ENCODE measurements at places on chromosomes 11 and 22.
A peak's percentile ranks its signal among the peaks of the same experiment; 100 is the strongest.

DNA sequence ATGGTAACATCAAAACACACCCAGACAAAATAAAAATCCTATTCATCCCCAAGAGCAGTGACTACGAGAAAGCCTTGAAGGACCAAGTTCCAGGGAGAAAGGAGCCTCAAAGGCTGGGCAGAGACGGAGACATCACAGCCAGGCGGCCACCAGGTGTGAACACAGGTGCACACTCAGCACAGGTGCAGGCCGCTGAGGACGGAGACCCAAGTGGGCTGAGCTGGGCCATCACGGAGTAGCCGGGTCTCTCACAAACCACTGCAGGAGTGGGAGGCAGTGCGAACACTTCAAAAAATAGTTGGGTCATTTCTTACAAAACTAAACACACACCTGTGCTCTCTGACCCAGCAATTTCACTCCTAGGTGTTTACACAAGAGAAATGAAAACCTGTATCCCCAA lies 72.6 kb downstream of the PHF21B start:
- DNase-seq, result no peak

DNA sequence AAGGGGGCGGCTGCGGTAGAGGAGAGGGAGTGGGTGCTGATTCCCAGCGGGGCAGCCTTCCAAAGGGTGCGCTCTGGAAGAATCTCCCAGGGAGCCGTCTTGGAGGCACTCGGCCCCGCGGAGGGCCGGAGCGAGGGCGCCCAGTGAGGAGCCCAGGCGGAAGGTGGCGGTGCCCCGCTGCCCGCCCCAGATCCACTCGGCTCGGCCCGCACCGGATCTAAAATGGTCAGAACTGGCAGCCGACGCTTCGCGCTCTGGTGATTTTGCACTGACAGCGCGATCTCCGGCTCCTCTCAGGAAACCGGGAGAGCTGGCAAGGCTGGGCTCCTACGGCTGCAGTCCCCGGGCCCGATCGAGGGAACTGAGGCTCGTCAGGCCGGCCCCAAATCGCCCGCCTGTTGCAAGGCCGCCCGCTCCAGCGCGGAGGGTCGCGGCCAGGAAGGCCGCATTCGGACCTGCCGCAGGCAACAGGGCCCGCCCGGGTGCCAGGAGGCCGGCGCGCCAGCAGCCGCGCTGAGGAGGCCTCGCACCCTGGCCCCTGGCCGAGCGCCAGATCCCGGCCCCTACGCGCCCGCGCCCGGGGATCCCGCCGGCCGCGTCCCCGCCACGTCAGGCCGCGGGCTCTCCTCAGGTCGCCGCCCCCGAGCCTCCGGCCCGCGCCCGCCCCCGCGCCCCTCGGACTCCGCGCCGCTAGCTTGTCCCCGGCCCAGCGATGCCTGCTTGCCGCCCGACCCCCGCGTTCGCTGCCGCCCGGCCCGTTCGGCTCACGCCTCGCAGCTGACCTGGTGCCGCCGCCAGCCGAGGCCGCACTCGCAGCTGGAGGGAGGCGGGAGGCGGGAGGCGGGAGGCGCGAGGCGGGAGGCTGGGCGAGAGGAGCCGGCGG lies at the start of gene KLHL22:
Gene KLHL22 (minus strand): TSS at position 818 of the 883 bp plus-strand sequence. CDS start 6,584 bp downstream, outside the sequence.
- peak; percentile 42 for DNase-seq

GRCh38 chr11:71324788-71325417 lies 72.5 kb upstream of the SHANK2 start:
- DNase-seq, result no peak

- no peak for DNase-seq
Observed at GRCh38 chr22:23357053-23357452, 176.7 kb downstream of the BCR start.

DNA sequence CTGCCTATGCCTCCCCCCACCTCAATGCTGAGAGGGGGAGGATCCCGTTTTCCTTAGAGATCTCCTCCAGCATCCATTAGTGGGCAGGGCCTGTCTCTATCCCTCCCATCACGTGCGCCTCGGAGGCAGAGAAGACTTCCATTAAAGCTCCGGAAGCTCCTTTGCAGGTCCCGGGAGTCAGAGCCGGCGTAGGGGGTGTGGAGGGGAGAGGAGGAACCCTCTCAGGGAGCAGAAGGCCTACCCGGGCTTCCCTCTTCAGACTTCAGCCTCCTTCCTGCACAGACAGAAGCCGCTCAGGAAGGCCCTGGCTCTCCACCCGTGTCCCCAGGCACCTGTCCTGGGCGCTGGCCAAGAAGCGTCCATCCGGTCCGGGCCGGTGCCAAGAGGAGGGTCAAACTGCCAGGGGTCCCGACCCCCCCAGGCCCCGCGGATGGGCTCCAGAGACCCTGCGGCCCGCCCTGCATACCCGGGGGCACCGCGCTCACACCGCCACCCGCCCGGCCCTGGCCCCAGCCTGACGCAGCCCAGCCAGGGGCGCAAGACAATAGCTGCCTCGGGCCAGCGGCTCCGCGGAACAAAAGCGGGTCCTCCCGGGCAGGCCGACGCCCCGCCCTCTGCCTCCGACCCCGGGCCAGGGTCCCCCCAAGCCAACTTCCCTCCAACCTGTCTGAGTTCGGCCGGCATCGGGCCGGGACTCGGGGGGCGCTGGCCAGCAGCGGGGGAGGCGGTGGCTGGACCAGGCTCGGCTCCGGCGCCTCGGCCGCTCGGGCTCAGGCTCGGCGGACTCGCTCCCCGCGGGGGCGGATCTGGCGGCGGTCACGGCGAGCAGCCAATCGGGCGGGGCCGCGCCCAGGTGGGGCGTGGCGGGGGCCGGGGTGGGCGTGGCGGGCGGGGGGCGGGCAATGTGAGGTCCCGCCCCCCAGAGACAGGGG lies 29.9 kb downstream of the ARVCF start:
- DNase-seq, result peak; percentile 79

DNA sequence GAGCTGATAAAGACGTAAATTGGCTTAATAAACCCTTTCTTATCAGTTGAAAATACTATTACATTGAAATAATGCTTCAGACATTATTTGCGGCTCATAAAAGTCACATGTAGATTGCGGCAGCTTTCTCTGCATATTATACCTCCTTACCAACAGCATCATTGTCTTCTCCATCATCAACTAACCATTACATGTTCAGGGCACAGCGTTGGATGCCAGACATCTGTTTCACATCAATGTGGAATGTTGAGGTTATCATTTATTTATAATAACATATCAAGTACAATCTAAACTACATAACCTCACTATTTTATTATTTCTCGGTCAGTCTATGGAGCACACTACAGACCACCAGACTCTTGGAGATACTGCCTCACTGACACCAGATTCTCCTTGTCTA lies 573.8 kb upstream of the FAT3 start:
- no peak for DNase-seq

GRCh38 chr11:64127267-64128072 lies 38.4 kb downstream of the MACROD1 start:
- DNase-seq, result no peak

DNA sequence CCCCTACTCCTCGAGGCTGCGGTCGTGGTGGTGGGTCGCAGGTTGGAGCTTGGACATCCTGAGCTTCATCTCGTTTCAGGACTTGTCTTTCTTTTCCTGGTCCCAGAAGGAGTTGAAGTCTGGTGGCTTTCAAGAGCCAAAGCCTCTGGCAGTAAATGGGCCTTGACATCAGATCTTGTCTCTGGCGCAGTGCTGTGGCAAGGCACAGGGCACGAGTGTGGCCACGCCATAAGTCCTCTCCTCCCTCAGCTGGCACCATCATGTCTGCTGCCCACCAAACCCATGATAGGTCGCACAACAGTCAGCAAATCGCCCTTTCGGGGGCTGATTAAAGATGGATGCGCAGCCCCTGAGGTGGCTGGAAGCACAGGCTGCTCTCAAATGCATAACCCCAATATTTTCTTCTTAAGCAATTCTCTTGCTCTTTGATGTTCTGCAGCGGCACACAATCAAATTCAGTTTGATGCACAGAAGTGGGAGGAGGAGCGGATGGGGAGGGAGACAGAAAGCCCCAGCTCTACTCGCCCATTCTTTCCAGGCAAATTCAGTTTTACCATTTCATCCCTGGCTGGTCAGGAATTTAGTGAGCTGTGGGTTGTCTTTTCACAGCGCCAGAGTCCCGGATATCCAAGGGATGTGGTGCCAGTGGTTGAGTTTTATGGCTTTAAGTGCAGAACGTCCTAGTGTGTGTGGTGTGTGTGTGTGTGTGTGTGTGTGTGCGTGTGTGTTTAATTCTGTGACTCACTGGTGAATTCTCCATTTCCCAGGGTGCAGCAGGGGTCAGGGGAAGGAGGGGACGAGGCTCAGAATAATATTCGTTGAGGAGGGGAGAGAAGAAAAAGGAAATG lies 162.0 kb downstream of the DSCAML1 start:
- no peak for DNase-seq

GRCh38 chr11:113477321-113477720 lies 2.1 kb upstream of the DRD2 start:
- DNase-seq, result no peak

DNA sequence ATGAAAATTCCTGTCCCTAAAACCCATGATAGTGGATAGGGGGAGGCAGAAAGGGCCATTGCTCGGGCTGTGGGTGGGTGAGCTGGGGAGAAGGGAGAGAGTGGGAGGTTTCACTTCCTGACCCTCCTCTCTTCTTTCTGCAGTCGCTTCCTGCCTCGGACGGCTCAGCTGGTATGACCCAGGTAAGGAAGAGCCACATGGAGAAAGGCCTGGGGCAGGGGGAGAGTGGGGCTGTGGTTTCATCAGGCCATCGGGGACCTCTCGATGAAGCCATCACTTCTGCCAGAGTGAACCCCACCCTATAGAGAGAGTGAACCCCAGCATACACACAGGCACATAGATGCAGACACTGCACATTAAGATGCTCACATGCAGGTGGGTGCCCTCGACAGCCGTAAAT lies 12.6 kb downstream of the CD5 start:
- DNase-seq, result no peak

- DNase-seq, result no peak
Observed at GRCh38 chr11:13260201-13260962, 17.2 kb upstream of the BMAL1 start.

- DNase-seq, result no peak
Observed at GRCh38 chr22:30251711-30252110, 5.2 kb upstream of the LIF start.

DNA sequence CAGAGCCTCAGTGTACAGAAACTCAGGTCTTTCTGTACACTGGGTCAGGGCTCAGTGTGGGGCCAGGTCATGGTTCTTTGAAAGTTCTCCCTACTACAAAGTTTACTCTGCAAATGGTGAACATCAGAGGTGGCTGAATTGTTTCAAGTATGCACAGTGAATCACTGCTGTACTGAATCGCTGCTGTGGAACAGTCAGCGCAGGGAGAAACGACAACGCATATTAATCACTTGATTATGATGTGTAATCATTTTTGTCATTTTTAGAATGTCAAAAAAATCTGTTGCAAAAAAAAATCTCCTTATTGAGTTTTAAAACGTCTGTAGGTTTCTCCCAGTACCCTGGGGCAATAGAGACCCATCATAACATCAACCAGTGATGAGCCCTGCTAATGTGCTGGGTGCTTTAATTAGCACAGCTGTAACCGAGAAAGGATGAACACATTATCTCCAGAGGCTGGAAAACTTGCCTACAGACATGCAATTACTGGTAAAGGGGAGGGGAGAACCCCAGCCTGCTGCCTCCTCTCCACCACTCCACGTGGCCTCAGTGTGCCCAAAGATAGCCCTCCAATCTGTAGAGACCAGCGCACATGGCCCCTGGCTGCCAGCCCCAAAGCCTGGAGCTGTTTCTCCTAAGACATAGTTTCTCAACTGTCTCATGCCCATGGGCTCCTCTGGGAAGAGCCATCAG lies 12.8 kb downstream of the ARRB1 start:
- peak; percentile 41 for DNase-seq

DNA sequence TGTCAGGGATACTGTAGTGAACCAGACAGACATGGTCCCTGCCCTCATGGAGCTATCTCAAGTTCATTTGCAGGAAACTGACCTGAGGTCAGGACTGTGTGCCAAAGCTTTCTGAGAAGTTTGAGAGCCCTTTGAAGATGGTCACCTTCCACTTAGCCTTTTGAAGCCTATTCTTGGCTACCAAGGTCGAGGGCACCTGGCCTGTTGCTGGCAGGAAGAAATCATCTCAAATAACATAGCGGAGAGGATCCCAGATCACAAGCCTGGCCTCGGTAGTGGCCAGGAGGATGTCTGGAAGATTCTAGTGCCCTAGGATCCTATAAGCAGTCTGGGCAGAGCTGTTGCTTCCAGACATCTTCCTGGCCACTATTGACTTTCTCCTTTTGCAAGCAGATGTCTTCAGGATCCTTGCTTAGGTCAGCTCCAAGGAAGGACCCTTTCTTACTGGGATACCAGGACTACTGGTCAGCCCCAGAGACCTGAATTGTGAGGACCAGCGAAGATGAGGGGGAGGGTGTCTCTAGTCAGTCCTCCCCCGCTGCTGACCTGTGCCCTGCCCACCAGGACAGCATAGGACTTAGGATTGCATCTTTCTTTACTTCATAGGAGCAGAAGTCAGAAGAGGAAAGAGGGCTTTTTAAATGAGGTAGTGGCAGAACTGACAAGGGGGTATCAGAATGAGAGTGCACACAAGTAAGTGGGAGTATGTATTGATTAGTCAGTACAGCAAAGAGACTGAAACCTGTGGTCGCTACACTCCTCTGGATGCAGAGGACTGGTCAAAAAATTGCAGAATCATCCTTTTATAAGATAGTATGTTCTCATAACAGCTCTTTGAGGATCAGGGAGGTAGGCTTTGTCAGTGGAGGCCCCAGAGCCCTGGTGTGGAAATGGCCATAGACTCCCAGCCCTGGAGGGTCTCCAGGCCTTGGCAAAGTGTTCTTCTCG lies 94.8 kb downstream of the TEAD1 start:
- no peak for DNase-seq

DNA sequence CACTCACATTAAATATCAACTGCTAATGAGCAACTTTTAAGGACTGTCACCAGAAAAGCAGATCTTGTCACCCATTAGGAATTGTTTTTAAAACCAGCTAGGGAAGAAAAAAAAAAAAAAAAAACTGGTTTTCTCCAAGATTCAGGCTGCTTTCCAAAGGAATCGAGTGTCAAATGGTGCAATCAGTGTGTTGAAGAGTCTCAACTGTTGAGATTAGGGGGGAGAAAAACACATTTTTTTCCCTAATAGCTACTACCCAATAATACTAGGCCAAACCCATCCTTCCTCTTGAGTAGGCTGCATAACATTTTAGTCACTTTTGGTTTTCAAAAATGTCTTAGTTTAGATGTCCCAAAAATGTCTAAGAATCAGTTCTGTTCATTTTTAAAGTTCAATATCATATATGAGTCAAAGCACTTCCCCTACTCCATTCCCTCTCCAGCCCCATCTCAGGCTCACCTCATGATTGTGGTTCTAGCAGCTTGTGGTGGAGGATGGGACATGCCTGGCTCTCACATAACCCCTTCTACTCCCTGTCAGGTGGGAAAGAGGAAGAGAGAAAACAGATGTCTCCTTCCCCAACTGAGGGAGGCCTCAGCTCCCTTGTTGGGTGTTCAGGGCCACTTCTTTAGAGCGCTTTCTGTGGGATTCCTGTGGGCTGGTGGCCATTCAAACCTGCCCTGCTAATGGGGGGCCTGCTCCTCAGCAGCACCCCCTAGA lies 193.6 kb downstream of the CWF19L2 start:
- no peak for DNase-seq

DNA sequence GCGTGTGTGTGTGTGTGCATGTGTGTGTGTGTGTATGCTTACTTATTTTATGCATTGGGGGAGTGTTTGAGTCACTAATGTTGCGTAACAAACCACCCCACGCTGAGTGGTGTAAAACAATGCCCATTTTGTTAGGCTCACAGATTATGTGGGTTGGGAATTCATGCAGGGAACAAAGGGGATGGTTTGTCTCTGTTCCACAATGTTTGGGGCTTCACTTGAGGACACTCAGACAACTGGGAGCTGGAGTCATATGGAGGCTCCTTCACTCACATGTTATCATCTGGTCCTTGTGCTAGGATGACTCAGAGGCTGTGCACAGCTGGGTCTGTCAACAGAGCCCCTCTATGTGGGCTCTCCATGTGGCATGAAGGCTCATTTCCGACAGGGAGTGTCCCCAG lies 51.3 kb upstream of the LARGE1 start:
- no peak for DNase-seq

- no peak for DNase-seq
Observed at GRCh38 chr11:46071091-46071490, 50.2 kb downstream of the PHF21A start.

All from stimulated activated naive CD8-positive, alpha-beta T cell treated with anti-CD3 and anti-CD28 coated beads, Interleukin-15, Interleukin-2, amounts not matched to agents 100 U/mL and 50 U/mL, for 24 hours (primary cell).